Stimulated activated CD4-positive, alpha-beta T cell treated with anti-CD3 and anti-CD28 coated beads, Interleukin-4, amount 100 ng/mL, for 48 hours (primary cell): ENCODE measurements at places on chromosomes 2 and 18.

DNA sequence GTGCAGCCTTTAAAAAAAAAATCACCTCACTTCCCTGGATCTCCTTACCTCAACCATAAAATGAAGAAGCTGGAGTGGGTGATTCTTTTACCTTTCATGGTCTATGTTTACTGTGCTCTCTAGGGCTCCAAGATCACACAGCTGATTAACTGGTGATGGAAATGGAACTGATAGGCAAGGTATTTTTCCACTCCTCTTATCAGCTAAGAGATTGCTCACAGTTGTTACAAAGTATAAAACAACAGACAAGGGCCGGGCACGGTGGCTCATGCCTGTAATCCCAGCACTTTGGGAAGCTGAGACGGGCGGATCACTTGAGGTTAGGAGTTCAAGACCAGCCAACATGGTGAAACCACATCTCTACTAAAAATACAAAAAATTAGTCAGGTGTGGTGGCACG is 14.5 kb downstream of the RPS27A start:
- no peak for DNase-seq

- no peak for DNase-seq
Measured at GRCh38 chr2:20366672-20367116, 16.1 kb upstream of the PUM2 start.

DNA sequence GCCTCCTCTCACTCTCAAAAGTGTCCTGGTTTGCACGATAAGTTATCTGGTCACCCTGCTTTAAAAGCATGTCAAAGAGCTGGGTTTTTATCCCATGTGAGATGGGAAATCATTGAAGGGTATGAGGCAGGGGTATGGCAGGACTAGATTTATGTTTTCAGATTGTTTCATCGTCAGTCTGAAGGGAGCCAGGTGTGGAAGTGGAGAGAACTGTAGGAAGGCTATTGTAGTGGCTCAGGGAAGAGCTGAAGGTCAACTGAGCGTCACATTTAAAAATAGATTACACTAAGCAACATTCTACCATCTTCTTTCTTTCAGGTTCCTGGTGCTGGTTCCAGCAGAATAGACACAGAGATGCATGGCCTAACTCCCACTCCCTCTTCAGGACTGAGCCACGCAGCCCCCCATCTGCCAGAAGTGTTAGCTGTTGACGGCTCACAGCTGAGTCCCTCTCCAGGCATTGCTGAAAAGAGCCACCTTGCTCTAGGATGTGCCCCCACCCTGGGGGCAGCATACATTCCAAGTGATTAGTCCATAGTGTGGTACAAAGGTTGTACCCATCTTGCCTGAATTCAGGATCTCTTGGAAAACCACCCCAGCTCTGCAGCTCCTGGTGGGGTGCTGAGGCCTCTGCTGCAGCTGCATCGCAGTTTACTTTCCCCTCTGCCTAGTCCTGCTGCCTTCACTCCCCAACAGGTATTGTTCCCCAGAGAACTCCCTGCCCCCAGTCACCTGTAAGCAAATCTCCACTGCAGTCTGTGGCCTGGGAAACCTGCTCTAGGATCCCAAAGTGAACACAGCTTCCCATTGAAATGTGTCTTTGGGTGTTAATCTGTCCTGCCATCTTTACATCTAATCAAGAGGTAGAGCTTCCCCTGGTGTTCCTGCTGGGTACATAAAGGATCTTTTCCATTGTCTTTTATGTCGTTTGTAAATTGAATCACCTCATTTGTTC is 79.5 kb upstream of the KLF7 start:
- no peak for DNase-seq

DNA sequence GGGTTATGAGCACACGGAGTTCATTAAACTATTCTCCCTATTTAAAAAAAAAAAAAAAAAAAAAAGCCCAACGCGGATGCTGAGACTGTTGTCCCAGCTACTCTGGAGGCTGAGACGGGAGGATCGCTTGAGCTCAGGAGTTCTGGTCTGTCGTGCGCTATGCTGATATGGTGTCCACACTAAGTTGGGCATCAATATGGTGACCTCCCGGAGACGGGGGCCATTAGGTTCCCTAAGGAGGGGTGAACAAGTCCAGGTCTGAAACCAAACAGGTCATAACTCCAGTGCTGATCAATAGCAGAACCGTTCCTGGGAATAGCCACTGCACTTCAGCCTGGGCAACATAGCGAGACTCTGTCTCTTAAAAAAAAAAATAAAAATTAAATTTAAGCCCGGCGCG is 12.9 kb upstream of the ANKRD53 start:
- DNase-seq: no peak
